ENCODE measurements at places on chromosomes 12 and 14. TPM values are rescaled to one million over a fixed set of nuclear protein-coding genes. Genes with fewer than 3 reads are reported as not detected.

GRCh38 chr12:114783089-114783618, 99.2 kb upstream of the TBX3 start:
- ATAC-seq, result no peak

GRCh38 chr12:7339675-7340074, 35.8 kb downstream of the ACSM4 start:
- peak; percentile 74 for ATAC-seq

GRCh38 chr12:93536766-93537488, 35.5 kb upstream of the SOCS2 start:
- ATAC-seq, result no peak

DNA sequence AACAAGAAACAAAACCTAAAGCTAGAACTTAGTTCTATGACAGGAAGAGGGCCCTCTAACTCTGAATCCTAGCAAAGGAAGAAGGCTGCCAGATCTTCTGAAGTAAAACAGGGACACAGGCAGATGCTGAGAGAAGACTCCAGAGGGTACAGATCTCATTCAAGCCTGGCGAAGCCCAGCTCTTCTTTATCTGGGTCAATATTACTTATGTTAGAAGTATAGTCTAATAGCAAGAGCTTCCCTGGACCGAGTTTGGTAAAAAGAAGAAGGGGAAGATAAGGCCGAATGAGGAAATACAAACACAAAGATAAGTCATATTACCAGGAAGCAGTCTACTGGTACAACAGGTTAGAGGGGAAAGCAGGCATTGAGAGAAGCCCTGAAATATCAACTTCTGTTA, 79.9 kb upstream of the CCDC91 start:
- ATAC-seq, result no peak

GRCh38 chr14:63764620-63765139, 36.8 kb upstream of the SGPP1 start:
- no peak for ATAC-seq

DNA sequence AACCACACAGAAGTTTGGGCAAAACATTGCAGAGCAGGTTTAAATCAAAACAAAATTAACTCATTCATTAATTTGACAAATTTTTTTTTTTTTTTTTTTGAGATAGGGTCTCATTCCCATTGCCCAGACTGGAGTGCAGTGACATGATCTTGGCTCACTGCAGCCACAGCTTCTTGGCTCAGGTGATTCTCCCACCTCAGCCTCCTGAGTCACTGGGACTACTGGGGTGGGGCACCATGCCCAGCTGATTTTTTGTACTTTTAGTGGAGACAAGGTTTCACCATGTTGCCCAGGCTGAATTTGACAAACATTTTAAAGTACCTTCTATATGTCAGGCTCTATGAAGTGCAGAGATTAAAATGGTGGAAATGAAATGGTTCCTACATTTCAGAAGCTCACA, 257.1 kb upstream of the NPAS3 start:
- no peak for ATAC-seq

SLIRP gene
- total RNA-seq, result 140 TPM

- ATAC-seq, result no peak
Measured at GRCh38 chr12:64085154-64085553, 136.9 kb downstream of the KICS2 start.

- no peak for ATAC-seq
Measured at GRCh38 chr14:21933681-21934080, 260.1 kb upstream of the OR4E1 start.

GRCh38 chr14:95119336-95119735, 38.0 kb downstream of the DICER1 start:
- no peak for ATAC-seq

DNA sequence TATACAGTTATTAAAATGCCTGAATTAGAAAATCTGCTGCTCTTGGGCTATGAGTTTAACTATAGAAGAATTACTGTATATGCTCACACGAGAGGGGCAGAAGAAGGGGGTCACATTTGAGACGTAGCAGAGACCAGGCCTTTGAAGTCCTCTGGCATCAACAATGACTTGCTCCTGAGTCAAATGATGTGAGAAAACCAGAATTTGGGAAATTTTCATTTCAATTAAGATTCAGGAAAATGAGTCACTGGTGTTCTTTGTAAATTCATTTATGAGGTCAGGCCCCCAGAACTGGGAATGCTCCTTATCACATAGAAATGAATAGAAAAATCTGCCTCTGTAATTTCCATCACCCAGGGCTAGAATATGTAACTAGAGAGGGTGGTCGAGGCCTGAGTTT, 92.9 kb downstream of the APAF1 start:
- peak; percentile 4 for ATAC-seq

DNA sequence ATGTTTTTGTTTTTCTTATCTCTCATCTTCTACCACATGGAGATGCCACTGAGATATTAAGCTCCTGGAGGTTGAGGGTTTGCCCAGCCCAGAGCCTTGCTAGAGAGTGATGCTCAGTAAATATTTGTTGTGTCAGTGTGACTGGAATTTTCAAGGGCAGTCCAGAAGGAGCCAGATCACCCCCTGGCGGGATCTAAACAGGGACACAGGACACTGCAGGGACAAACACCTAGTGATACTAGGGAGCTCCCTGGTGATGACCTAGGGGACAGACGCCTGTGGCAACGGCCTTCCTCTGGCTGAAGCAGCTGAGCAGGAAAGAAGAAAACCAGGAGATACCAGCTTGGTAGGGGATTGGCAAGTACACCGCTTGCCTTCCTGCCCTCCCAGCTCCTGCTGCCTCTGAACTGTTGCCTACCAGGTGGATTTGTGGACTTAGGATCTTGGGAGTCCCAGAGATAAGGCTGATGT, 714.4 kb upstream of the TBX3 start:
- no peak for ATAC-seq

ADAM21 gene
- total RNA-seq, result not detected

DNA sequence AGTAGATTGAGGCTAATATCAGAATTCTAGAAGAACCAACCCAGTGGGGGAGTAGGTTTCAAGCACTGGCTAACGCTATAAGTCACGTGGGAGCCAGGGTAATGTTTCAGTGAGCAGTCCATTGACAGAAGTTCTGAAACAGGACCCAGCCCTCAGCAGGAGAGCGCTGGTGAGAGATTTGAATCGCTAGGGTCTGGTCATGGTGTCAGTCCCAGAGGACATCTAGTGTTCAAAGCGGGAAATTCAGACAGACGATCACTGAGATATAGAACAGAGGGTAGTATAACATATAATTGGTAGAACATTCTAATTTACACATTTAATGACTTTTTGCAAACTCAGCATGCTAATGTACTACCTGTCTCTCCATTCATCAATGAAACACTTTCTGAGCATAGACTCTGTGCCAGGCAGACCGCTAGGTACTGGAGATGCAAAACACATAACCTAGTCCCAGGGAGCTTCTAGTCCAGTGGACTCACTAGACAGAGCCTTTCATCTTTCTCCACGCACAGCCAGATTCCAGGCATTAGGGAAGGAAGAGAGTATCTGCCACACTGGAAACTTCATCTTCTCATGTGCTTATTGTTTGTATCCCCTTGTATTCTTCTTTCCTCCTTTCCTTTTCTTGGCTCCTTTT, 35.4 kb upstream of the RNASE3 start:
- ATAC-seq, result peak; percentile 89

DNA sequence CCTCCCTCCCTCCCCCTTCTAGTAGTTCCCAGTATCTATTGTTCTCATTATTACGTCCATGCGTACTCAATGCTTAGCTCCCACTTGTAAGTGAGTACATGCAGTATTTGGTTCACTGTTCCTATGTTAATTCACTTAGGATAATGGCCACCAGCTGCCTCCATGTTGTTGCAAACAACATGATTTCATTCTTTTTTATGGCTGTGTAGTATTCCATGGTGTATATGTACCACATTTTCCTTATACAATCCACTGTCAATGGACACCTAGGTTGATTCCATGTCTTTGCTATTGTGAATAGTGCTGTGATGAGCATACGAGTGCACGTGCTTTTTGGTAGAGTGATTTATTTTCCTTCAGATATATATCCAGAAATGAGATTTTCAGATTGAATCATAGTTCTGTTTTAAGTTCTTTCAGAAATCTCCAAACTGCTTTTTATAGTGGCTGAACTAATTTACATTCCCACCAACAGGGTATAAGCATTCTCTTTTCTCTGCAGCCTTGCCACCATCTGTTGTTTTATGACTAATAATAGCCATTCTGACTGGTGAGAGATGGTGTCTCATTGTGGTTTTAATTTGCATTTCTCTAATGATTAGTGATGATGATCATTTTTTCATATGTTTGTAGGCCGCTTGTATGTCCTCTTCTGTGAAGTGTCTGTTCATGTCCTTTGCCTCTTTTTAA, 17.9 kb upstream of the CLEC7A start:
- peak; percentile 89 for ATAC-seq

CRACR2A gene
- 39.4 TPM for total RNA-seq

DNA sequence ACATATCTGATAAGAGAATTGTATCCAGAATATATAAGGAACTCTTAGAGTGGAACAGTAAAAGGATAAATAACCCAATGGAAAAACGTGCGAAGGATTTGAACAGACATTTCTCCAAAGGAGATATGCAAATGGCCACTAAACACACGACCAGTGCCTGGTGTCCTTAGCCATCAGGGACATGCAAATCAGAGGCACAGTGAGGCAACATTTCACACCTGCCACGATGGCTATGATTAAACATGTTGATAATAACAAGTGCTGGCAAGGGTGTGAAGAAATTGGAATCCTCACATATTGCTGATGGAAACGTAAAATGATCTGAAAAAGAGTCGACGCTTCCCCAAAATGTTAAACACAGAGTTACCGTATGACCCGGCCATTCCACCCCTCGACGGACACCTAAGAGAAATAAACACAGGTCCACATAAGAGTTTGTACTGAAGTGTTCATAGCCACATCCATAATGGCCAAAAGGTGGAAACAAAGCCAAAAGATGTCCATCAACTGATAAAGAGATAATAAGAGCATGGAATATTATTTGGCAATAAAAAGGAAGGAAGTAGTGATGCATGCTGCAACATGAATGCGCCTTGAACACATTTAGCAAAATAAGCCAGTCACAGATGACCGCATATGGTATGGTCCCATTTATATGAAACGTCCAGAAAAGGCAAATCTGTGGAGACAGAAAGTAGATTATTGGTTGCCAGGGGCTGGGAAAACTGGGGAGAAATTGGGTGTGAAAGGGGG, 6.3 kb upstream of the TMEM121 start:
- ATAC-seq, result no peak
